ENCODE measurements at places on chromosomes 16 and 17. TPM values are rescaled to one million over a fixed set of nuclear protein-coding genes. Genes with fewer than 3 reads are reported as not detected.

DNA sequence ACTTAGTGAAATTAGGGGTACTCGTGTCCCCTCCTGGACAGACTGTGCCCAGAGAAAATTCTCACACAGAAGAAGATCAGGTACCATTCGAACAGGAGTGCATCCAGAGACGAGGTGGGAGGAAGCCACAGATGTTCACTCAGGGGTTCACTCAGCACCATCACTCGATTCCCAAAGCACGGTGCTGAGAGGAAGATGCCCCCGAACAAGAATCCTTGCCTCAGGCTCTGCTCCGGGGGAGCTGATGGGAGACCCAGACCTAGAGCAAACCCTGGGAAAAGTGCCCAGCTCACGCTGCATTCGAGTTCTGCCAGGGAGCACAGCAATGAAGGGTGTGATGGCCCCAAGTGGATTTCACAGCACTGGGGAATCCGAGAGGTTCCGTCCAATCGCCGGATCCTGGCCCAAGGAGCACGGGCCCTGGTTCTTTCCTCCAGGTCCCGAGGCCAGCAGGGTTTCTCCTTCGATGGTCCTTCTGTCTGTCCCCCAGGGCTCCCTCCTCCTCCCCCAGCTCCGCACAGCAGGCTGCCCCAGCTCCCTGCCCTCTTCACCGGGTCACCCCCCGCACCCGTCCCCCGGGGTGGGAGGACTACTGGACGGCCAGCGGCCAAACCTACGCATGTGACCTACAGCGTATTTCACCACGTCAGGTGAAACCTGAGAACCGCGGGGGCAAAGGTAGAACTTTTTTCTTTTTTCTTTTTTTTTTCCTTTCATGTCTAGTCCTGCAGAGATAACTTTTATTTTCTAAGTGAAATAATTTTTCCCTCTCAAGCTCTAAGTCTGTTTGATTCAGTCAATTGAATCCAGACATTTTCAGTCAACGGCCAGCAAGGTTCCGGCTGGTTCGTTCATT lies 10.2 kb upstream of the UBE2I start:
- H3K36me3 ChIP-seq = no peaks in the 10 kb centered on the region
- H3K27ac ChIP-seq = no peak overlapping the region
- peaks cover 7% of the 10 kb centered on the region for H3K27me3 ChIP-seq
- DNase-seq = no peak

Gene TEFM
- 13.0 TPM for total RNA-seq

DNA sequence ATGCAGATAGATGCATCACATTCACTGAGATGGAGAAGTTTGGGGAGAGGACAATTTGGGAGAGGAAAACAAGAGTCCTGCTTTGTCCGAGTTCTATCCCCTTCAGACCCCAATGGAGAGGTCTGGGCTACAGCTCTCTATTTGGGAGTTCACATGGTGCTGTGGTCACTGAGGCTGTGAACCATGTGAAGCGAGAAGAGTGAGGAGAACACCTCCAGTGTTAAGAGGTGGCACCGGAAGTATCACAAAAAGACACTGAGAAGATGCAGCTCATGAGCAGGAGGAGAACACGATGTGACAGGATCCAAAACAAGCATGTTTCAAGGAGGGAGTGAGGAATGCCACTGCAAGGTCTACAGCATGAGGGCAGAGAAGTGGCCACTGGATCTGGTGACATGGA lies 39.7 kb downstream of the PIK3R5 start:
- peaks cover 9% of the 10 kb centered on the region for H3K4me1 ChIP-seq
- no peaks in the 10 kb centered on the region for H3K27me3 ChIP-seq
- H3K4me3 ChIP-seq = no peak overlapping the region
- no peak overlapping the region for H3K27ac ChIP-seq
- DNase-seq = no peak

DNA sequence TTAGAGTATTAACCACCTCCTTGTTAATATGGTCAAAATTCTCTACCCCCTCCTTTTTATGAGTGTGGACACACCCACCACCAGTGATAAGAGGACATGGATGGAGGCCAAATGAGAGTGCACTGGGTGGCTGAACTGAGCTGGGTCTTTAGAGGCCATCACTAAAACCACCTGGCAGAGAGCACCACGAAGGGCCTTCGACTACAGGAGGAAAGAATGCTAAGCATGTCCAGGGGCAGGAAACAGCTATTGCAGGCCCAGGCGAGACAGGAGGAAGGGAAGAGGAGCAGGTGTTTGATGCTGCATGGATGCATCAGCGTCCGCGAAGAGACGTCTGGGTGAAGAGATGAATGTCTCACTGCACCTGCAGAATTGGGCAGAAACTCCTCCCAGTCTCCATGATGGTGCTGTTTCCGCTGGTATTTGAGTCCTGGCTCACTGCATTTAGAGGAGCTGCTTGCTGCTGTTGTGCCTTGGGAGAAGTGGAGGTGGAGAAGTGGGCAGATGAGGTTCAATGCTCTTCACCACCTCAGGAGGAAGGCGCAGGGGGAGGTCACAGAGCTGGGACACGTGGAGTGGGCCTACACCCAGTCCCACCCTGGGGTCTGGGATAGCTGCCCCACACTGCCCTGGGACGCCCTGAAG lies 33.2 kb downstream of the SPHK1 start:
- H3K27me3 ChIP-seq = no peaks in the 10 kb centered on the region
- DNase-seq = peak; percentile 13
- no peak overlapping the region for H3K27ac ChIP-seq
- H3K4me3 ChIP-seq = no peak overlapping the region

- peak; percentile 65 for DNase-seq
- no peak overlapping the region for H3K4me3 ChIP-seq
- H3K27me3 ChIP-seq = peaks cover 71% of the 10 kb centered on the region
- H3K4me1 ChIP-seq = peaks cover 20% of the 10 kb centered on the region
- H3K36me3 ChIP-seq = no peaks in the 10 kb centered on the region
Measured at GRCh38 chr17:79810130-79811010, 13.5 kb upstream of the CBX8 start.

GRCh38 chr16:89720813-89721545 lies at the start of the genes VPS9D1 and ZNF276:
Gene VPS9D1 (minus strand): TSS chr16:89720898. CDS start chr16:89720861, 37 bp downstream.
Gene ZNF276 (plus strand): TSS chr16:89721537. CDS start chr16:89721641, 104 bp downstream.
- DNase-seq = peak; percentile 56
- peaks cover 6% of the 10 kb centered on the region for H3K36me3 ChIP-seq
- peaks cover 35% of the 10 kb centered on the region for H3K4me1 ChIP-seq
- peak within 1 kb of the TSS; percentile 68 for H3K27ac ChIP-seq
- H3K4me3 ChIP-seq = peak within 1 kb of the TSS; percentile 92

DNA sequence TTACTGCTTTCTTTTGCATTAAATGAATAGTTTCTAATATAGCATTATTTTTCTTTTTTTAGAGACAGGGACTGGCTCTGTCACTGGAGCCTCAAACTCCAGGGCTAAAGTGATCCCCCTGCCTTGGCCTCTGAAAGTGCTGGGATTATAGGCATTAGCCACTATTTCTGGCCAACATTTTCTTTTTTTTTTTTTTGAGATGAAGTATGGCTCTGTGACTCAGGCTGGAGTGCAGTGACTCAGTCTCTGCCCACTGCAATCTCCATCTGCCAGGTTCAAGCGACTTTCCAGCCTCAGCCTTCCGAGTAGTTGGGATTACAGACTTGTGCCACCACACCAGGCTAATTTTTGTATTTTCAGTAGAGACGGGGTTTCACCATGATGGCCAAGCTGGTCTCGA lies 2.0 kb upstream of the DUXB start:
- H3K36me3 ChIP-seq = no peaks in the 10 kb centered on the region
- H3K4me3 ChIP-seq = no peak overlapping the region
- no peak overlapping the region for H3K27ac ChIP-seq
- peak; percentile 24 for DNase-seq

GRCh38 chr16:57534337-57534880 lies 2.0 kb downstream of the CCDC102A start:
- H3K4me1 ChIP-seq = peaks cover 28% of the 10 kb centered on the region
- H3K36me3 ChIP-seq = no peaks in the 10 kb centered on the region
- no peak for DNase-seq

Measured in astrocyte (in vitro differentiated cells and primary cell).